ENCODE measurements at places on chromosomes 6 and 20.

DNA sequence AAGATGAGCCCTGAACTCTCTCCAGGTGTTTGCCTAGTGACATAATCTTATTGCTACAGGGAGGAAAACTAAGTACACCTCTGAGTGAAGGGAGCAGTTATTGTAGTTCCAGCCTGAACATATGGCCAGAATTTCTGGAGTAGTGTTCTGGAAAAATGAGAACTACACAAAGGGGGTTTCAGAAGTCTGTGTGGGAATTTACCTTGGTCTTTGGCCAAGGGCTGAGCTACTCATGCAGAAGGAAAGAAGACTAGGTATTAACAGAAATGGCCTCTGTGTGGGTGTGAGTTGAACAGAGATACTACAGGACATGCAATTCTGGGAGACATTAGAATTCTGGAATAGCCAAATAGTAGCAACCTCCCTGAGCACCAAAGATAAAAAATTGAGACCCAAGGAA lies 1009.7 kb upstream of the GJE1 start:
- DNase-seq, result no peak

- peak; percentile 45 for DNase-seq
These were observed 141.1 kb downstream of the CEP57L1 start for GRCh38 chr6:109236115-109237076.

- DNase-seq, result no peak
These were observed 511.1 kb upstream of the MAP3K7 start for GRCh38 chr6:91098006-91098405.

GRCh38 chr6:117480651-117481050 lies 1.8 kb upstream of the DCBLD1 start:
- DNase-seq, result no peak

GRCh38 chr6:491233-491632 lies 99.7 kb downstream of the IRF4 start:
- no peak for DNase-seq

All from BE2C (cell line).